ENCODE measurements at places on chromosomes 3 and 15.
A peak's percentile ranks its signal among the peaks of the same experiment; 100 is the strongest.

DNA sequence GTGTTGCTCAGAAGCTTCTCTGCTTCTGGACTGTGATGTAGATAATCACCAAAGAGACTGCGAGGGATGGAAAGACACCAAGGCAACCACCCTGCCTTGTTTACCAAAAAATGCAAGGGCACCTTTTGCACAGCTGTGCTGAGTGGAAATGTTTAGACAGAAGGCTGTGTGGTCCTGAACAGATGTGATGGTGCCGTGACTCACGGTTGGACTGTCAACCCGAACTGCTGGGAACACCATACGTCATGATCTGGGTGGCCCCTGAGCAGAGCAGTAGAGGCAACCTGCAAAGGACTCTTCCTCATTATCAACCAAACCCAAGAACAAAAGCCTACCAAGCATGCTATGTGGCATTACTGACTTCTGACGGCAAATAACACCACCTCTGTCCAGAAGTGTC is 61.3 kb upstream of the LPP start:
- no peak for DNase-seq

DNA sequence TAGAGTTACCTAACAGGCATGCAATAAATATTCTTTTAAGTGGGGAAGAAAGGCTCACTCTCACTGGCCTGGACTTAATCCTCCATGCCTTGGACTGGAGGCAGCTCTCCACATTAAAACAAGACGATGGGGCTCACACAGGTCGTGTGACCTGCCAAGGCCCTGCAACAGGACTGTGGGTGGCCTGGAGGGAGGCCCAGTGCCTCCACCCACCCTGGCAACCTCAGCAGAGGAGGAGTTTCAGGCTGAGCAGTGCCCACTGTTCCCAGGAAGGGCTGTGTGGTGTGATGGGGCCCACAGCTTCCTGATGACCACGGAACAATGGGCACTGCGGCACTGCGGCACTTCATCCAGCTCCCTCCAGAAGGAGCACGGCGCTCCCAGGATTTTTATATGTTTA is 5.5 kb downstream of the UROC1 start:
- DNase-seq = no peak

DNA sequence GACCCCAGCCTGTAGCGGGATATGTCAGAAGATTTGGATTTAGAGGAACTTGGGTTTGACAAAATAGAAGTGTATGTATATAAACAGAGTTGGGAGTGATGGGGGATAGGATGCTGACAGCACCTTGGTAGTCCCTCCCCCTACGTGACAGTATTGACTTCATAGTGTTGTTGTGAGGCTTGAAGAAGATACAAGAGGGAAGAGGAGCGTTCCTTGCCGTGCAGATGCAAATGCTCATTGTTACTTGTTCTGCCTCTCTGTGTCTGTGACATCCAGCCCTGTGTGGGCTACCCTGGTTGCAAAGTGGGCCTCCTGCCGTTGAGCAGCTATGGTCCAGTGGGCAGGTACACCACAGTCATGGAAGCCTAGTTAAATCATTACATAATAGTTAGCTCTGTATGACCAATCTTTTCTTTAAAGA is 45.0 kb downstream of the SMAD3 start:
- no peak for DNase-seq

- peak; percentile 65 for DNase-seq
These were observed 626 bp downstream of the SEC62 start for GRCh38 chr3:169966951-169967915.

DNA sequence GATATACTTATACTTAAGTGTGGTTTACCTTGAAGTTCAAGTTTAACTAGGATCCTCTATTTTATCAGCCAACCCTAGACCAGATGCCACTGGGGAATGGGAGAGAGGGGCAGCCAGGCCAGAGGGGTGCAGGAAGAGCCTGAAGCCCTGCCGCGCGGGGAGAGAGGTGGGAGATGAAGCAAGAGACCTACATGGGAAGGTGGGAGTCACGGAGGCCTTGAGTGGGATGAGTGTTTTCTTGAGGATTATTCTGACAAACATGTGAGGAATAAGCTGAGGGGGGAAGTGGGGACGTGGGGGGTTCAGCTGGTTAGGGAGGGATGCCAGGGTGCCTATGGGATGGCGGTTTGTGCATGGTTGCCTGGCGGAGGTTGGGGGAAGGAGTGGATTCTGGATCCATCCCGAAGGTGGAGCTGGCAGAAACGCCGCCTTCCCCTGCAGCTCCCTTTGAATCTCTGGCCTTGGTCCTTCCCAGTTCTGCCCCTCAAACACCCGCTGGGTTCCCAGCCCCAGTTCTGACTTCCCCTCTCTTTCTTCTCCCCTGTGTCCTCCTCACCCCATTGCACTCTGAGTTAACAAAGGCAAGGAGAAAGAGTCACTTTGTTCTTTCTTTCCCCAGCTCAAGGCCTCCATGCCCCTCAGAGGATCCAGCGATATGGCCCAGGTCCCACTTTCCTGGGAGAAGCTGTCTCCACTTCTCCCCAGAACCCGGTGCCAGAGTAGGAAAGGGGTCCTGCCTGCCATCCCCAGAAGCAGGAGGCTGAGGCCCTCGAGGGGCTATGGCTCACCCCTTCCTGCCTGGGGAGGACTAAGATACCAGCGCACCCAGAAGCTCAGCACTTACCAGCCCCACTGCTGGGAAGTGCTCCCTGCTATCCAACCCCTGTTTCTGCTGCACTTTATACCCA is 274.2 kb downstream of the UACA start:
- no peak for DNase-seq

- DNase-seq = no peak
These were observed 103.5 kb downstream of the CORO2B start for GRCh38 chr15:68682330-68682729.

DNA sequence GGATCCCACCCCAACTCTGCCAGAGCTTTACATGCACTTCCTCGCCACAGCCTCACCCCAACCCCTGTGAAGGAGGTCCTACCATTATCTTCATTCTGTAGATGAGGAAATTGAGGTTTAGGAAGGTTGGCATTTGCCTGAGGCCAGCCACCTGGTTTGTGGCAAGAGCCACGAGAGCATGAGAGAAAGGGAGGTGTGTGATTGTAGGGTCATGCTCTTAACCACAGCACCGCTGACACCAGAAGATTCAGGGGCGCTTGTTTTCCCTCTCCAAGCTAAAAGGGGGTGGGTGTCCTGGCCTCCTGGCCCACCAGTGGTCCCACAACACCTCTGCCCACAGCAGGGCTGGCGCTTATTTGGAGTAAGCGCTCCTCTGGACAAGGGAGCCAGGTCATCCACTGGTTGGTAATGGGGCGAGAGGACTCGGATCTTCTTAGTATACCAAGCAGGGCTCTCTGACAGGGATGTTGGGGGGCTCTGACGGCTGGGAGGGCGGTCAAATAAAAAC is 691 bp downstream of the RHCG start:
- no peak for DNase-seq

- DNase-seq = no peak
These were observed 606 bp downstream of the EIF2A start for GRCh38 chr3:150547045-150547741.

GRCh38 chr3:42735615-42736014 is 33.0 kb upstream of the HHATL start:
- no peak for DNase-seq

- DNase-seq = no peak
These were observed 138.3 kb upstream of the ABHD17C start for GRCh38 chr15:80556694-80557367.
